ENCODE measurements at places on chromosomes 5 and 9. TPM values are rescaled to one million over a fixed set of nuclear protein-coding genes. Genes with fewer than 3 reads are reported as not detected.

ZNF454 gene
- total RNA-seq, result 7.7 TPM

WDR31 gene
- 4.8 TPM for total RNA-seq

COL5A1 gene
- total RNA-seq, result 97.1 TPM

TMEFF1 gene
- 13.5 TPM for total RNA-seq

TRPM6 gene
- total RNA-seq, result 2.2 TPM

LIX1 gene
- 22.3 TPM for total RNA-seq

NREP gene
- 555 TPM for total RNA-seq

SLC6A3 gene
- total RNA-seq, result 12.0 TPM

AMBP gene
- total RNA-seq, result not detected

ZFP37 gene
- total RNA-seq, result 15.5 TPM

DPH7 gene
- 21.7 TPM for total RNA-seq

UNC13B gene
- total RNA-seq, result 20.2 TPM

BNC2 gene
- total RNA-seq, result 51.2 TPM

CD72 gene
- total RNA-seq, result 1.3 TPM

ANKRD31 gene
- 0.59 TPM for total RNA-seq

SNCAIP gene
- 69.2 TPM for total RNA-seq

C8G gene
- total RNA-seq, result not detected

ANKRD18B gene
- 7.3 TPM for total RNA-seq

SPRY4 gene
- total RNA-seq, result 11.6 TPM

DMRT2 gene
- total RNA-seq, result 1.7 TPM

DEPDC1B gene
- total RNA-seq, result 6.5 TPM

IFNA13 gene
- total RNA-seq, result not detected

BHMT2 gene
- total RNA-seq, result 4.3 TPM

ARL14EPL gene
- total RNA-seq, result not detected

CDC14B gene
- total RNA-seq, result 19.9 TPM

TNC gene
- 83.8 TPM for total RNA-seq

SEC61B gene
- 39.6 TPM for total RNA-seq

TAF11L6 gene
- not detected for total RNA-seq

EMB gene
- total RNA-seq, result 39.1 TPM

RGS7BP gene
- total RNA-seq, result 28.4 TPM

NDUFS6 gene
- total RNA-seq, result 12.5 TPM
